ENCODE measurements at places on chromosomes 1 and 21. TPM values are rescaled to one million over a fixed set of nuclear protein-coding genes. Genes with fewer than 3 reads are reported as not detected.

GRCh38 chr1:28663871-28664470, 4.6 kb upstream of the GMEB1 start:
- H3K36me3 ChIP-seq = no peaks in the 10 kb centered on the region
- H3K27ac ChIP-seq = no peak overlapping the region
- no peak for DNase-seq
- no peaks in the 10 kb centered on the region for H3K27me3 ChIP-seq
- peaks cover 12% of the 10 kb centered on the region for H3K4me1 ChIP-seq

- DNase-seq = no peak
- no peaks in the 10 kb centered on the region for H3K4me1 ChIP-seq
- no peak overlapping the region for H3K27ac ChIP-seq
- no peaks in the 10 kb centered on the region for H3K36me3 ChIP-seq
- no peak overlapping the region for H3K4me3 ChIP-seq
- H3K27me3 ChIP-seq = no peaks in the 10 kb centered on the region
Observed at GRCh38 chr1:159879136-159879535, 16.7 kb upstream of the VSIG8 start.

INSRR gene
- 0.13 TPM for total RNA-seq

DNA sequence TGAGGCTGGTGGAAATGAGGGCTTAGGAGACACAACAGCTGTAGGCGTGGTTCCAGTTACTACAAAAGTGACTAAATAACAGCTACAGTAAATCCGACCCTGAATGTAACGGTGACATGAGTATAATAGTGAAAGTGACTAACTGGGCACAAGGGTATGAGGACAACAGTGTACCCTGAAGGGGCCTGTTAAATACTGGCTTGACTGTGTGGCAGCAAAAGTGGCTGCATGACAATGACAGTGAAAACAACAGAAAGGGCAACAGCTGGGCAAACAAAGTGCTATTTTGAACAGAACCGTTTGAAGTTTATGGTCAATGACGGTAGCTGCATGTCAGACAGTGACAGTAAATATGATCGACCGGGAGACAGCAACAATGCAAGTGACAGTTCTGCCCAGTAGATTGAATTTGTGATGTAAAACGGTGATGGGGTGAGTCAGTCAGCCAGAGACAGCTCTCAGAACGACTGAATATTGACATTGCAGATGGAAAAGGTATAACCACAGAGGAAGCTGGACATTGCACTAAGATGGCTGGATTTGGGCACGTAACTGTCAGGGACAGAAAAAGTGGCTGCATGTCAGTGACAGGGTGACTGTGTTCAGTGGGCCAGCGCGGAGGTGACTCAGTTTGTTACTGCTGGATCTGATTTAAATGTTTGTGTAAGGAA, 1.2 kb upstream of the ZBTB40 start:
- no peaks in the 10 kb centered on the region for H3K36me3 ChIP-seq
- no peak for DNase-seq
- H3K4me1 ChIP-seq = peaks cover 14% of the 10 kb centered on the region
- H3K27me3 ChIP-seq = no peaks in the 10 kb centered on the region
- peak overlapping the region; percentile 97 for H3K27ac ChIP-seq

DNA sequence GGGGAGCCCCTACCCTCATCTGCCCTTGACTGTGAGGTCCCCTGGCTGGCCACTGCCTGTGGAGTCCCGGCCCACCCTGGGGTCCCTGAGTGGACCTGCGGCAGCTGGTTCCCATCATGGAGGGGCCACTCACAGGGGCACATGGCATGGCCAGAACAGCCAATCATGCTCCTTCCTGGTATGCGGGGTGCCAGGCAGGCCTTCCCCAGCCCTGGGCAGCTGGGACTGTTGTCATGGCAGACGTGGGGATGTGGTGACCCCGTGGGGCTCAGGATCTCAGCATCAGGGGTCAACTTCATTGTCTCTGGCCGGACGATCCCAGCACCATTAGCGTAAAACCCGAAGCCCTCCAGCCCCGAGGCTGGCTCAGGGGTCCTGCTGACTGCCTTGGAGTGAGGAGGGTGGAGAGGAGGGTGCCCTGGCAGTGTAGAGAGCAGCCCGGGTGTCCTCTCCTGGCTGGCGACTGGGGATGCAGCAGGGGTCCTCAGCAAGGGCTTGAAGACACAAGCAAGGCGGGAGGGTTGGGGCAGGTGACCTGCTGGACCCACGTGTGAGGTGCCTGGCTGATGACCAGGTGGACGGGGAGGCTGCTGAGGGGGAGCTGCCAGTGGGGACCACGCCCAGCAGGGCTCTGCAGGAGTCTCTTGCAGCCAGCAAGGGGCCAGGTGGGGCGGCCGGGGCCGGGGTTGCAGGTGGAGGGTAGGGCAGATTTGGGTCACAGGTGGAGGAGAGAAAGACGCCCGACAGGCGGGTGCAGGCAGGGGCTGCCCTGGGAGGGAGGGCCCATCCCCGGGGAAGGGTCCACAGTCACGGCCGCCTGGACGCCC, 45.1 kb downstream of the TRIM11 start:
- no peak overlapping the region for H3K4me3 ChIP-seq
- no peaks in the 10 kb centered on the region for H3K27me3 ChIP-seq
- H3K27ac ChIP-seq = peak overlapping the region; percentile 26
- DNase-seq = no peak
- H3K4me1 ChIP-seq = peaks cover 3% of the 10 kb centered on the region
- no peaks in the 10 kb centered on the region for H3K36me3 ChIP-seq

- no peaks in the 10 kb centered on the region for H3K27me3 ChIP-seq
- no peak overlapping the region for H3K4me3 ChIP-seq
- H3K4me1 ChIP-seq = no peaks in the 10 kb centered on the region
- no peak overlapping the region for H3K27ac ChIP-seq
- DNase-seq = no peak
Observed at GRCh38 chr1:53568540-53568939, 109.3 kb downstream of the DMRTB1 start.

TMEM200B gene
- 0.92 TPM for total RNA-seq

- no peak for DNase-seq
- no peaks in the 10 kb centered on the region for H3K36me3 ChIP-seq
- no peak overlapping the region for H3K27ac ChIP-seq
- H3K4me1 ChIP-seq = no peaks in the 10 kb centered on the region
- no peaks in the 10 kb centered on the region for H3K27me3 ChIP-seq
Observed at GRCh38 chr1:19577561-19577960, 66.5 kb upstream of the NBL1 start.

DNA sequence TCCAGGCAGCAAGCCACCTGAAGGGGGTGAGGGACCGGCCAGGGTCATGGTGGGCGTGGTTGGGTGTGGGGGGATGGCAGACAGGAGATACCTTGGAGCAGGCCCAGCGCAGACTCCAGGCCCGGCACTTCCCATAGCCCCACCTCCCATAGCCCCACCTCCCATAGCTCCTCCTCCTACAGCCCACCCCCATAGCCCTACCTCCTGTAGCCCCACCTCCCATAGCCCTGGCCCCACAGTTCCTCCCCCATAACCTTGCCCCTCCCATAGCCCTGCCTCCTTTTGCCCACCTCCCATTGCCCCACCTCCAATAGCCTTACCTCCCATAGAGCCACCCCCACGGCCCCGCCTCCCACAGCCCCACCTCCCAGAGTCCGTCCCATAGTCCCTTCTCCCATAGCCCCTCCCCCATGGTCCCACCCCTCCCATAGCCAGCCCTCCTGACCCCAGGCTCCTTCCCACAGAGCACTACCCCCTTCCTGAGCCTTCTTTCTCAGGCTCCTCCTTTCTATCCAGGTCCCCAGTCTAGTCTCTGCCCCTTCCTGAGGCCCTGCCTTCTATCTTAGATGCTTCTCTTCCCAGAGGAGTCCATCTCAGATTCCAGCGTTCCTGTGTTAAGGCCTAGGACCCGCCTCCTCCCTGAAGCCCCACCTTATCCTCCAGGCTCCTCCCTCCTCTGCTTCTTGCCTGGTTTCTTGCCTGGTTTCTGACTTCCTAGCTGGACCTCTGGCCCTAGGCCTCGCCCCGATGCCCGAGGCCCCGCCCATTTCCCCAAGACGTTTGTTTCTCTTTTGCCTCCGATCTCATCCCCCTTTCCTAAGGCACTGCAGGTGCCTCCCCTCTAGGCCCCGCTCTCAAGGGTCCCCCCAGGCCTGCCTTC, 46.8 kb downstream of the PTPRU start:
- no peaks in the 10 kb centered on the region for H3K27me3 ChIP-seq
- H3K27ac ChIP-seq = no peak overlapping the region
- DNase-seq = no peak
- H3K4me3 ChIP-seq = no peak overlapping the region

DNA sequence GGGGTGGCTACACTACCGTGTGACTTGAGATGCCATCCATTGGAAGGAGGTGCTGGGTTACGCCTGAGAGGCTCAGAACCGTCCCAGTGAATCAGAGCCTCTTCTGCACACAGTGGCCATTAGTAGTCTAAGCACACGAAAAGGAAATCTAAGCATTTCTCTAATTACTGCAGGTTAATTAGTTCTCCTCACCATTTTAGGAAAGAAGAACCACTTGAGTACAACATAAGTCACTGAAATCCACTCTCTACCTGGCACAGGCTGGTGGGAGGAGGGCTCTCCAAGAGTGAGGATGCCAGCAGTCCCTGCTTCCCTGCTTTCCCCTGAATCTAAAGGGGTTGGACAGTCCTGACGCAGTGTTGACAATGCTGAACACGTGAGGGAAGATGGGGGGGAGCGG, 606.3 kb downstream of the NPHP4 start:
- DNase-seq = no peak
- H3K27ac ChIP-seq = no peak overlapping the region
- peaks cover 34% of the 10 kb centered on the region for H3K27me3 ChIP-seq

- H3K27ac ChIP-seq = no peak overlapping the region
- no peaks in the 10 kb centered on the region for H3K4me1 ChIP-seq
Observed at GRCh38 chr1:160800645-160801408, 4.9 kb downstream of the LY9 start.

GRCh38 chr1:53274026-53274425, 35.7 kb upstream of the MAGOH start:
- no peaks in the 10 kb centered on the region for H3K36me3 ChIP-seq
- no peak overlapping the region for H3K27ac ChIP-seq
- H3K4me3 ChIP-seq = no peak overlapping the region
- no peaks in the 10 kb centered on the region for H3K4me1 ChIP-seq

DNA sequence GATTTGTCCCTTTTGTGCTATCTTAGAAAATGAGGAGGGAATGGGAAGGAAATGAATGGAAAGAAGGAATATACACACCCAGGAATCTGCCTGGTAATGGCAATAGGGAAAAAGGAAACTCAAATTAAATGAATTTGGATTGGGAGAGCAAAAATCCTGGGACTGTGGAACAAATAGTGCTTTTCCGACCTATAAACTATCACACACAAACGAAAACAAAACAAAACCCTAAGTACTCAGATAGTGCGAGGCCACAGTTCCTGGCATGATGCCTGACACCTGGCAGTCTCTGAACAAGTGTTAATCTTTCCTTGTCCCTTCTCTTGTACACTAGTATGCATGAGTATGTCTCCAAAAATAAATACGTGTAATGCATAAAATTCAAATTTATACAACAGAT, 319.8 kb upstream of the SPAG17 start:
- H3K27ac ChIP-seq = no peak overlapping the region
- peaks cover 11% of the 10 kb centered on the region for H3K4me1 ChIP-seq
- H3K4me3 ChIP-seq = no peak overlapping the region
- H3K36me3 ChIP-seq = no peaks in the 10 kb centered on the region
- H3K27me3 ChIP-seq = no peaks in the 10 kb centered on the region
- peak; percentile 44 for DNase-seq

DNA sequence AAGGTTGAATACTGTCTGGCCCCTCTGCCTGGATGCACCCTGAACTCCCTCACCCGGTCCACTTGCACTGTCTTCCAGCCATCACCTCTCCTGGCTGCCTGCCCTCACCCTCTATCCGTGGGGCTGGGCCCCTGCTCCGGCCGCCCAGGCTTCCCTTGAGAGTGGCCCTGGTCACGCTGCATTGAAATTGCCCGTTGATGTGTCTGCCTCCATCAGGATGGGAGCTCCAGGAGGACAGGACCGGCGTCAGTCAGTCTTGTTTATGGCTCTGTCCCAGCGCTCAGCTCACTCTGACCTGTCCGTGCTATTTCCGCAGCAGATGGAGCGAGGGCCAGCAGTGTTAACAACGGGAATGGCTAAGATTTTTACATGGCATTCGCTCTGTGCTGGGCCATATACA, 34.9 kb downstream of the FOXO6 start:
- H3K4me3 ChIP-seq = no peak overlapping the region
- H3K27ac ChIP-seq = no peak overlapping the region
- DNase-seq = no peak
- no peaks in the 10 kb centered on the region for H3K27me3 ChIP-seq

LMX1A gene
- total RNA-seq = not detected

- no peak for DNase-seq
- H3K36me3 ChIP-seq = no peaks in the 10 kb centered on the region
- H3K27me3 ChIP-seq = no peaks in the 10 kb centered on the region
- no peak overlapping the region for H3K4me3 ChIP-seq
Observed at GRCh38 chr1:205514211-205515142, 10.0 kb downstream of the CDK18 start.

GRCh38 chr1:154810571-154810970, 59.5 kb downstream of the KCNN3 start:
- H3K27ac ChIP-seq = peak overlapping the region; percentile 47
- no peaks in the 10 kb centered on the region for H3K36me3 ChIP-seq
- peaks cover 32% of the 10 kb centered on the region for H3K4me1 ChIP-seq
- no peak overlapping the region for H3K4me3 ChIP-seq

- H3K27ac ChIP-seq = peak overlapping the region; percentile 83
- no peaks in the 10 kb centered on the region for H3K27me3 ChIP-seq
- no peak for DNase-seq
- no peak overlapping the region for H3K4me3 ChIP-seq
- H3K36me3 ChIP-seq = no peaks in the 10 kb centered on the region
Observed at GRCh38 chr1:232318143-232318542, 311.8 kb downstream of the SIPA1L2 start.

DNA sequence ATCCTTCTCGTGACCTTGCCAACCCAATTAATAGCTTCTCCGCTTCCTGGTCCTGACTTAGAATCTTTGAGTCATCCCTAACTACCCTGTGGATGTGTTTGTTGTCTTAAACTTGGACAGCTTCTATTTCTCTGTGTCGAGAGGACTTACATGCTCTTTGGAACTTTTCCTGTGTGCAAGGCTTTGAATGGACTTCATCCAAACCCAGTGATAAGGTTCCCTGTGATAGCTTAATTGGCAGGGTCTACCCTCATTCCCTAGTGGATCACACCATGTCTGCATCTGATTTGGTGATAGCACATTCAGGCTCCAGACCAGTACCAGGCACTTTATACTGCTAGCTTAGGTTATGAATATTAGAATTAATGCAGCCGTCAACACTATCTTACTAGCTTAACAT, 378.2 kb upstream of the KAZN start:
- no peaks in the 10 kb centered on the region for H3K36me3 ChIP-seq
- H3K27ac ChIP-seq = no peak overlapping the region
- no peak for DNase-seq
- H3K4me1 ChIP-seq = no peaks in the 10 kb centered on the region
- no peak overlapping the region for H3K4me3 ChIP-seq

PI4KB gene
- 39.4 TPM for total RNA-seq

DNA sequence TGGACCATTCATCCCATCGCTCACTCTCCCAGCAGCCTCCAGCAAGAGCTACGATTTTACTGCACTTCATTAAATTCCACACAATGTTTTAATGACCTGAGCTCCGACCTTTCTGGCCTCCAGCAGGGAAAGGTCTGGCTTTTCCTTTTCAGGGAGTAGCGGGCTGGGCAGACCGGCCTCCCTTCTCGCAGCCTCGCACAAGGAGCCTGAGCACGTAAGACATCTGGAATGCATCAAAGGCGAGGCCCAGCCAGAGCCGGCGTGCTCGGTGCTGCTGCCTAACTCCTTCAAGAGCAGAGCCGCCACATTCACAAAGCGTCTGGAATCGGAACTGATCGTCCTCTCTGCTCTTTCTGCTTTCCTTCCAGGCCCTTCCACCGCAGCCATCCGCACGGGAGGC, 32.5 kb upstream of the FHAD1 start:
- peaks cover 7% of the 10 kb centered on the region for H3K36me3 ChIP-seq
- DNase-seq = peak; percentile 32
- peaks cover 35% of the 10 kb centered on the region for H3K4me1 ChIP-seq
- H3K27ac ChIP-seq = peak overlapping the region; percentile 37

GRHL3 gene
- total RNA-seq = not detected

All from heart right ventricle (tissue), 16 donors.